ENCODE measurements at places on chromosomes 12 and 14. TPM values are rescaled to one million over a fixed set of nuclear protein-coding genes. Genes with fewer than 3 reads are reported as not detected.

Gene SLC17A8
- polyA plus RNA-seq: 4.0 TPM

Gene LMNTD1
- polyA plus RNA-seq: 0.35 TPM

DNA sequence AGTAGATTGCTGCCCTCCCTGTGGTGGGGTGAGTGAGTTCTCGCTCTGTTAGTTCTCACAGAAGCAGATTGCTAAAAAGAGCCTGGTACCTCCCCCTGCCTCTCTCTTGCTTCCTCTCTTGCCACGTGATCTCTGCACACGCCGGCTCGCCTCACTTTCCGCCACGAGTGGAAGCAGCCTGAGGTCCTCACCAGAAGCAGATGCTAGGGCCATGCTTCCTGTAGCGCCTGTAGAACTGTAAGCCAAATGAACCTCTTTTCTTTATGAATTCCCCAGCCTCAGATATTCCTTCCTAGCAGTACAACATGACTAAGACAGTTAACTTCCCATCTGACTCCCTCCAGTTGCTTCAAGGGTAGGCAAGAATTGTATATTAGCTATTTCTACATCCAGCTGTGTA, 76.2 kb downstream of the ETV6 start:
- DNase-seq: no peak

Gene ALX1
- polyA plus RNA-seq: not detected

- no peak for DNase-seq
Measured at GRCh38 chr12:1102115-1102514, 111.1 kb downstream of the ERC1 start.

- DNase-seq: no peak
Measured at GRCh38 chr14:93375673-93376156, 28.7 kb downstream of the COX8C start.

Gene MYO1H
- polyA plus RNA-seq: 0.93 TPM

Gene SERPINA9
- not detected for polyA plus RNA-seq

Gene OR11H6
- not detected for polyA plus RNA-seq

GRCh38 chr12:119385659-119386058, 51.1 kb downstream of the CCDC60 start:
- no peak for DNase-seq

Gene TTC8
- 45.9 TPM for polyA plus RNA-seq

GRCh38 chr12:60172266-60173211, 576.7 kb downstream of the SLC16A7 start:
- DNase-seq: no peak

- no peak for DNase-seq
Measured at GRCh38 chr14:78446807-78447206, 276.6 kb downstream of the NRXN3 start.

- DNase-seq: peak; percentile 31
Measured at GRCh38 chr14:105526776-105527380, 495 bp downstream of the TMEM121 start.

DNA sequence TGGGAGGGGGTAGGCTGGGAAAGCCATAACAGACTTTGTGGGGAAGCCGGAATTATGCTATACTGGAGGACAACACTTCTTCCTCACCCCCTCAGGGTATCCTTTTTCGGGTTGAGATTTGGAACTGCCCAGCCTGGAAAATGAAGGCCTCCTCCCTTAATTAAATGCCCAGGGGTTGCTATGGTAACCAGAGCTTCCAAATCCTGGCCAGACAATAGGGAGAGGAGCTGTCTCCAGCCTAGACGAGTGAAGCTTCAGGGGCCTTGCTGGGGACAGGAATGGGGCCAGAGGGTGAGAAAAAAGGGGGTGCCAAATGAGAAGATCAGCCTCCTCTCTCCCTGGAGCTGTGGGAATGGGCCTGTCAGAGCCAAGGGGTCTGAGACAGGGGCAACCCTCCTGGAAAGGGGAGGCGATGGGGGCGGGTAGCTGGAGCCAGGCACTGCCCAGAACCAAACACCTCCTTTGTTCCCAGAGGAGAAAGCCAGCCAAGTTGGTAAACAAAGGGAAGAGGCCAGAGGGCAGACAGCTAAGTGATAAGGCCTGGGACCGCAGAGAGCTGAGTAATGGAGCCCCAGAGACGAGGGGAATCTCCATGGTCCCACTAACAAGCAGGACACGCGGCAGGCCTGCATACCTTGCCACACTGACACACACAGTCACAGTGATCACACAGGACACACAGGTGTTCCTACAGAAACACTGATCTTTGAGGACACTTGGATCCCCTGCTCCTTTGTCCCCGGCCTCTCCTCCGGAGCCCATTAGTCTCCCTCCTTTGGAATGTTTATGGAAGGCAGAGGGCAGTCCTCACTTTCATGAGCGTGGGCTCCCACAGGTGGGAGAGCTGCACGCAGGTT, 17.9 kb upstream of the RND1 start:
- DNase-seq: no peak

DNA sequence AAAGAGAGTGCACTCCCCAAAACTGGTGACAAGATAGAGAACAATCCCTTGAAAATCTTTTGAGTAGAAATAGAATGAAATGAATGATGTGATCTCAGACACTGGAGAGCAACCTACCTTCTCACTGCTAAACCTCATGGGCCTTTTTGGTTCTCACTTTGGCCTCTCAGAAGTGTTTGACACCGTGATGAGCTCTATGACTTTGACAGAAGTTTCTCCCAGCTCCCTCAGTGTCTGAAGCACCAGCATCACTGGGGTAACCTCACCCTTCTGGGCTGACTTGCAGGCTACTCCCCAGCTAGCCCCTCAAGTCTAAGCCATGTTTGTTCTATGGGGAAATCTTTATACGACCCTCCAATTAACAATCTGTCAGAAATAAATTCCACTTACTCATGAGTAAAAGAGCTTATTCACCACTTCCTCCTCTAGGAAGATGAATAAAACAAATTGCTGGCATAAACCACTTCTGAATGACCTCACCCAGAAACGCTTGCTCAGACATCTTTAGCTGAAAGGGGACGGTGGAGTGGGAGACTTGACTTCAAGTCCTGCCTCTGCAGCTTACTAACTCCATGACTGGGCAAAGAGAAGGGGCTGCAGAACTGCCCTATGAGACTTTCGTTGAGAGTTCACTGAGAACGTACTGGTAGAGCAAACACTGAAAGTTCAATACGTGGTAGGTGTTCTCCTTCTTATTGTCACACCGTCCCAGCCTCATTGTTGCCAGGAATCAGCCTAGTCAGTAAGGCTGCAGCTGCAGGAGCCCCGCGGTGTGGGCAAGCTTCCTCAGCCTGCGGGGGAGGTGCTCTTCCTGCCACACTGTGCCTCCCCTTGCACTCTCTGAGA, 46.5 kb downstream of the ST8SIA1 start:
- no peak for DNase-seq

GRCh38 chr12:94829552-94829951, 173.9 kb downstream of the NDUFA12 start:
- DNase-seq: no peak

DNA sequence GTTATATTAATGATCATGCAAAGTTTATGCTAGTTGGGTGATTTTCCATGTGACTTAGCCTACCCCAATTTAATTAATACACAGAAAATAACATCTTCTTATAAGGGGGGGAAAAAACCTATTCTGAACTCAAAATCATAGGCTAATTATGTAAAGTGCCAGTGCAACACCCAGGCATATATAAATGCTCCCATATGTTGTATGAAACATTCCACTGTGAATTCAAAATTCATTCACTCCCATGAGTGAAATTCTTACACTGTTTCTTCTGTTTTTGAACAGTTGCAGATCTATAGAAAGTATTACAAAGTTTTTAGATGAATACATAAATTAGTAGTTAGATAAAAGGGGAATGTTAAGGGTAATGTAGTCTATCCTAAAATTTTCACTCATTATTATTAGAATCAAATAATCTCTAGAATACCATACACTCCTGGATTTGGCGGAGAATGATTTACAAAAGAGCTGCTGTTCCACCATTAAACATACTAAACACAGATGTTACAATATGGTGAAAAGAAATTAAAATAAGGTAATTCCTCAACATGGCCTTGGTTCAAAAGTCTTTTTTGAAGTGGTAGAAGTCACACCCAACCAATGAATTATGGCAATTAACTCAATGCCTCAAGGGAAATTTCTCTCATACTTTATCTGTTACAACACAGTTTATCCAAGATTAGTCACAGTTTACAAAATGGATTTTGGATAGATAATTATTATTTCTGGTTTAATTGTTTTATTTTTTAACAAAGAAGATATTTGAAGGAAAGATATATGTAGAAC, 454.1 kb upstream of the FLRT2 start:
- DNase-seq: no peak

DNA sequence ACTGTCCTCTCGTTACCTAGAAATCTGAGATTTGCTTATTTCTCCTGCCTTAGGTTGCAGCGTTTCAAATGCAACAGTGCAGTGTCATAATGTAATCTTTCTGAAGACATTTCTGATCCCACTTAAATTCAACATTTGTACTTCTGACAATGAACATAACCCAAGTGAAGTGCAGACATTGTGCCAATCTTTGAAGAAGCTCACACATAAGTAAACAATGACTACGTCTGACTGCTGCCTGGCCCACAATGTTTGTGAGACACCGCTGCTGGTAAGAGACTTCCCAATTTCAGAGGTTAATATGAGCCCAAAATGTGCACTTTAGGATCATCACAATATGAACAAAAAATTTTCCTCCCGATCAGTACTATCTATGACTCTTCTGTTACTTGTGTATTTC, 84.6 kb upstream of the BCL2L14 start:
- no peak for DNase-seq

DNA sequence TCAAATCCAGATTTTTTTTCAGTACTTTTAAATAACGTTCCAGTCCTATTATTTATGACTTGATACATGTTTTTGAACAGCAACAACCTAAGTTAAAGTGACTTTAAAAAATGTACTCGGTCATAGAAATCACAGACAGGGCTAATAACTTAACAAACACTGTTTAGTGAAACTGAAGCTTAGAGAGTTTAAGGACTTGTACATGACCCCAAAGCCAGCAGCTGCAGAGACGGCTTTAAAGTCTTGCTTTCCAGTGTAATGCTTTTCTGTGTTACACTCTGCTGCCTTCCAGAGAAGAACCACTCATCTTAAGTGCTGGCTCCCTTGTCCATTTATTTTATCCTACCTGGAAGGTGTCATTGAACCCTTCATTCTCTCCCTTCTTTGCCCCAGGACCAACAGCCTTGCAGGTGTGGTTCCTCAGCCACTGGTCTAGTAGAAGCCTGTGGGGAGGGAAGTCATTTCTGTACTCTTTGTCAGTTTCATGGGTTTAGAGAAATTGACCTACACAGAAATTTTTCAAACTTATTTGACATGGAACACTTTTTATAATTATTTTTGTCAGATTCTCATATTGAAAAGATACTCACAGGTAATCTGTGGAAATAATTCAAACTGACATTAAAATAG, 60.9 kb downstream of the NAV3 start:
- no peak for DNase-seq

Data from left lung (tissue), 14 donors.